ENCODE measurements at places on chromosomes 3 and 15.

GRCh38 chr15:58447271-58448010, 15.7 kb downstream of the LIPC start:
- peak; percentile 34 for DNase-seq

GRCh38 chr3:197003461-197004385, 25.9 kb downstream of the MELTF start:
- DNase-seq = no peak

DNA sequence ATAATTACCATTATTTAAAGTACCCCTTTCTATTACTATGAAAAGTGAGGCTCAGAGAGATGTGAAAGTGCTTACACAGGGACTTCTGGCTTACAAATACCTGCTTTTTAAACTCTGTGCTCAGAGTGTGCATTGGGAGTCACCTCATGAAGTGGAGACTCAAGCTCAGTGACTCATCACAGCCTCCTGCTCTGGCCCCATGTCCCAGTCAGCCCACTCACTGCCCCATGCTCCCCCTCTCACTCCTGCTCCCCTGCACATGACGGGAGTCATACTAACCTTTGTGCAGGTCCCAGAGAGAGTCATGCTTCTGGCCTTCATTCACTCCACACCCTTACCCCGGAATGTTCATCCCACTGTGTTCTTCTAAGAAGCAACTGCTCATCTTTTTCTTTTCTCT, 20.2 kb downstream of the CCR1 start:
- no peak for DNase-seq

GRCh38 chr3:127637546-127637945, 8.6 kb downstream of the PODXL2 start:
- DNase-seq = no peak

DNA sequence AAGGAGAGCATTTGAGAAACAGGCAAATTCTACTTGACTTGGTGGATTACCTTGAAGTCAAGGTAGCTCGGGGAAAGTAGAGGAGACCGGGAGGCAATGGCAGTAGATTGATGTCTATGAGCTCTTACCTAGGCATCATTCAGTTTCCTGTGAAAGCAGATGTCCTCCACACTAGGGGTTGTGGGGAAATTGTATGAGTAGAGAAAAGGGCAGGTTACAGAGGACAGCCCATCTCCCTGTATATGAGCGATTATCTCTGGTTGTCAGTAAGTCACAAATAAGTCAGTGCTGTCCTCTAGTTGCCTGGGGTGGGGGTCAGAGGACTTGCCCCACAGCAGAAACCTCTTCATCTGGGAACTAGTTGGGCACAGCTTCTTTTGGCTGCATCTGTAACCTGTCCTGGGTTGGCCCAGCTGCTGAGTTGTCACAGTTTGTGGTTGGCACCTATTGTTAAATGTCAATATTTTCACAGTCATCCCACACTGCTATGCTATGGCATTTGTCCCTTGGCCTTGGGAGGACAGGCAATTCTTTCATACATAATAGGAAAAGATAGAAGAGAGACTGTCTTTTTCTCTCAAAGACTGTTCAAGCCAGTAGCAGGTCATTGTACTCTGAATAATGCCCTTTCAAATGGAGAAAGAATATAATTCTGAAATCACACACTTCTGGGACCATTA, 53.6 kb upstream of the LRRFIP2 start:
- DNase-seq = no peak

GRCh38 chr15:52171807-52172206, 19.4 kb downstream of the GNB5 start:
- DNase-seq = no peak

GRCh38 chr3:22360970-22361369, 610.0 kb upstream of the ZNF385D start:
- no peak for DNase-seq

- no peak for DNase-seq
Measured at GRCh38 chr15:55590788-55591187, 2.6 kb upstream of the PYGO1 start.

GRCh38 chr3:141360888-141361598, 7.3 kb upstream of the ZBTB38 start:
- no peak for DNase-seq

DNA sequence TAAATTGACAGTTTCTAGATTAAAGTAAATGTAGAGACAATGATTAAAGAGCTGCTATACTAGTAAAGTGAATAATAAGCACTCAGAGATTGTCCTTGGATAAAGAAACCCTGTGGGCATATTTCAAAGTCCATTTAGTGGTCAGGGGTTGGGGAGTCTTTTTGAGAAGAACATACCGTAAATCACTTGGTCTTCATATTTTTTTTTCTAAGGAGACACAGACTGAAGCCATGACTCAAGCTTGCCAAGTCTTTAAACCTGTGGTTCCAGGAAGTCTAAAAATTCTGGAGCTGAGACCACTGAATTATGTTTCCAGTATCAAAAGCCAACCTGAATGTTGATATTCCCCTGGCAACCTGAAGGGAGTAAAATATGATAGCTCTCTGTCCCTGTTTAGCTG, 171.0 kb downstream of the TPRG1 start:
- DNase-seq = no peak

- DNase-seq = no peak
Measured at GRCh38 chr15:99963976-99964375, 230.7 kb upstream of the LYSMD4 start.

DNA sequence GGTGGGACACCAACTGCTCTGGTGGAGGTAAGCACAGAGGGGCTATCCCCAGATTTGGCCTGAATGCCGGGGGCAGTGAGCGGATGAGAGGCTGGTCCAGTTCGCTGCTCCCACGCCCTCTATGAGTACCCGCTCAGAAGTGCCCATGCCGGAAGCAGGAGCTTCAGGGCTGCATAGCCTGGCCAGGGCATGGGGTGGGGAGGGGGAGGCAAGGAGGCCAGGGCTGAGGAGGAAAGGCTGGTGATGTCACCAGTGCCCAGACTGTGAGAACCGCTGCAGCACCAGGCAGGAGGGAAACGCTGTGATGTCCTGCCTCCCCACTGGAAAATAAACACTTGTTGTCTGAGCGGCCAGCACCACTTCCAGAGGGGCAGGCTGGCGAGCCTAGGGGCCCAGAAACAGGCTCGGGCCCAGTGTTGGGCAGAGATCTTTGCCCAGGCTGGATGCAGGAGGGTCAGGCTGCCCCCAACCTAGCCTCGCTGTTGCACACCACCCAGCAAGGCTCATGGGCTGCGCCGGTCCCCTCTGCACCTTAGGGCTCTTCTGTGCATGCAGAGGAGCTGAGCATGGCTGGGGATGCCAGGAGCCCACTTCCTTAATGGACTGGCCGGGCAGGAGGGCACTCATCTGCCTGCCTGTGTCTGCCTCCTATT, 10.9 kb upstream of the DLL4 start:
- no peak for DNase-seq

DNA sequence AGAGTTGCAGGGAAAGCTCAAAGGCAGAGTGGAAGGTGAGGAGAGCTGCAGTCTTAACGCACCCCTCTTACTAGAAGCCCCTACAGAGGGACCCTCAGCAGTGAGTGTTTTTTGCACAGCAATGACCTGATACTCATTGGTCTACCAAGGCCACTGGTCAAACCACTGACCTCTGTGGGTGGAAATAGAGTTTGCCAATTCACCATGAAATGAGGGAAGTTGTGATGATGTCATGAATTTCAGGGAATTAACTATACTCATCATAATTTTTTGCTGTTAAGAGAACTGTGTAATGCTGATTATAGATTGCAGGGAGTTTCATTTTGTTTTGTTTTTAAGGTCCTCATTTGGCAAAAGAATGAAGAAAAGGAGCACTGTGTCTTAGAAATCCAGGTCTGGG, 101.7 kb upstream of the SMAD3 start:
- DNase-seq = no peak

DNA sequence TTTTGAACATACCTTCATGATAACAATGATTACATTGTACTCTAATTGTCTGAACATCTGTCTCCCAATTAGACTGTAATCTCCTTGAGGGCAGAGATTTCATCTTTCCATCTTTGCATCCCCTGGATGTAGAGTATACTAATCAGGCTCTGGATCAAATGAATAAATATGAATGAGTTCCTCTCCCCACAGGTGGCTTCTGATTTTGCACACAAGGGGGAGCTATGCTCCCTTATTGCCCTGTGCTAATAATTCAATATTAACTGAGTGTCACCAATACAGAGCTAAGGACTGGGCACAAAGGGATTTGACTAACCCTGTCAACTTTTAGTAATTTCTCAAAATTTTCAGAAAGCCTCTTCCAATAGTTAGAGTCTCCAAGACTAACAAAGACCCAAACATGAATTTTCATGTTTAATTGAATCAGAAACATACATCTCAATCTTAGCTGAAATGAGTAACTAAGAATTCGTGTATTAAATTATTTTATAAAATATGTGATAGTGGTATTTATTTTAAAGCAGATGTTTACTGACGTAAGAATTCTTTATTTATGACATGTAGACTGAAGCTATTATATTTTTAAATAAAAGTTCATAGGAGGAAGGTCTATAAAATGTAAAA, 3.0 kb downstream of the DUOXA1 start:
- DNase-seq = no peak

- no peak for DNase-seq
Measured at GRCh38 chr15:85986741-85987140, 92.9 kb upstream of the AGBL1 start.

- DNase-seq = no peak
Measured at GRCh38 chr3:156728267-156728985, 54.0 kb downstream of the TIPARP start.

- no peak for DNase-seq
Measured at GRCh38 chr3:195128255-195129071, 142.5 kb downstream of the XXYLT1 start.

- no peak for DNase-seq
Measured at GRCh38 chr3:150216041-150216811, 191.9 kb upstream of the TSC22D2 start.

- no peak for DNase-seq
Measured at GRCh38 chr15:67042551-67043142, 22.8 kb upstream of the SMAD3 start.

DNA sequence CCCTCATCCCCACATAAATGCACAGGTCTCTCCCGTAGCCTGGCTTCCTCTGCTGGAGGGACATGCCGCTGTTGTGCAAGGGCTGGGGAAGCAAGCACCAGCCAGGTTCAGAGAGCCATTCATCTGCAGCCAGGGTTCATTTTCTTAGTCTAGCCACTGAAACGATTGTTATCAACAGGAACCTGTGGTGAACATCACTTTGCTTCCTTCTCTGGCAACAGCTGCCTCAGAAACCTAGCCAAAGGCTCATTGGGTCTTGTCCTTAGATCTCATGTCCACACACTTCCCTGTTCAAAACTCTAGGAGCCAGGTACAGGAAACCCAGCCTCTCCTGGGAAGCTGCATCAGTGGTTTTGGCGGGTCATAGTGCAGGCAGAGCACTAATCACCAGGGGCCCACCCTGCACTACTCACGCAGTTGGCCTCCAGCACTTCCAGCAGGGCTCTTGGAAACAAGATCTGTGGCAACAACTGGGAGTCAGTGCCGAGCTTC, 47.0 kb downstream of the OXNAD1 start:
- DNase-seq = no peak

GRCh38 chr3:45978006-45978761, 17.4 kb downstream of the FYCO1 start:
- DNase-seq = no peak

DNA sequence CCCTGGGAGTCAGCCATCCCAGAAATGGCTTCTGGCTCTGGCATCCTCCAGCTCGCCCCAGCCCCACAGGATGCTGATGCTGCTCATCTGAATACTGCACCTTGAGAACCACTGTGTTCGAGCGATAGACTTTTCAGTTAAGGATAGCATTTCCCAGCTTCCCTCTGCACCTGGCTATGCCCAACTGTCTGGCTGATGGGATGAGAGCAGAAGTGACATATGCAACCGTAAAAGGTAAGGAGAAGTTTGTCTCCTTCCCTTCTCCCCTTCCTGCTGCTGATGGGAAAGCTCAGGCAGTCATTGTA, 9.7 kb upstream of the HHATL start:
- DNase-seq = no peak

DNA sequence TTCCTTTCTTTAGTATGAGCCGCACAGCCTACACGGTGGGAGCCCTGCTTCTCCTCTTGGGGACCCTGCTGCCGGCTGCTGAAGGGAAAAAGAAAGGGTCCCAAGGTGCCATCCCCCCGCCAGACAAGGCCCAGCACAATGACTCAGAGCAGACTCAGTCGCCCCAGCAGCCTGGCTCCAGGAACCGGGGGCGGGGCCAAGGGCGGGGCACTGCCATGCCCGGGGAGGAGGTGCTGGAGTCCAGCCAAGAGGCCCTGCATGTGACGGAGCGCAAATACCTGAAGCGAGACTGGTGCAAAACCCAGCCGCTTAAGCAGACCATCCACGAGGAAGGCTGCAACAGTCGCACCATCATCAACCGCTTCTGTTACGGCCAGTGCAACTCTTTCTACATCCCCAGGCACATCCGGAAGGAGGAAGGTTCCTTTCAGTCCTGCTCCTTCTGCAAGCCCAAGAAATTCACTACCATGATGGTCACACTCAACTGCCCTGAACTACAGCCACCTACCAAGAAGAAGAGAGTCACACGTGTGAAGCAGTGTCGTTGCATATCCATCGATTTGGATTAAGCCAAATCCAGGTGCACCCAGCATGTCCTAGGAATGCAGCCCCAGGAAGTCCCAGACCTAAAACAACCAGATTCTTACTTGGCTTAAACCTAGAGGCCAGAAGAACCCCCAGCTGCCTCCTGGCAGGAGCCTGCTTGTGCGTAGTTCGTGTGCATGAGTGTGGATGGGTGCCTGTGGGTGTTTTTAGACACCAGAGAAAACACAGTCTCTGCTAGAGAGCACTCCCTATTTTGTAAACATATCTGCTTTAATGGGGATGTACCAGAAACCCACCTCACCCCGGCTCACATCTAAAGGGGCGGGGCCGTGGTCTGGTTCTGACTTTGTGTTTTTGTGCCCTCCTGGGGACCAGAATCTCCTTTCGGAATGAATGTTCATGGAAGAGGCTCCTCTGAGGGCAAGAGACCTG, 13.2 kb downstream of the GREM1 start:
- DNase-seq = no peak

GRCh38 chr15:39651295-39651694, 70.4 kb downstream of the THBS1 start:
- no peak for DNase-seq

DNA sequence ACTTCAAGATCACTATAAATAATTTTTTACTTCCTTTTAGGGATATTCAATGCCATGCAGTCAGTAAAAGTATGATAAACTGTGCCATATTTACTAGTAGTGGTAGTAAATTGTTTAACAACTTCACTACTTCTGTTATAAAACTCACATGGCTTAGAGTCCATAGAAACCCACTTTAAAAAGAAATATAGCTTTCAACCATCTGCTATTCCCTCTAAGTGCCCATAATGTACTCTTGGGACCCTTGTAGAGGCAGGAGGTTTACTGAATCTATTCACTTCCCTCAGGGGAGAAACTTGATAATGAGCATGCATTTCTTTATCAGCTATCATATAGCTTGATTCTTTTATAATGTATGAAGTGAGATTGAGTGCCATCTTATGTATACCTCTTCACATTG, 1448.4 kb upstream of the ALCAM start:
- DNase-seq = no peak

GRCh38 chr3:31908391-31909097, 72.5 kb downstream of the OSBPL10 start:
- peak; percentile 16 for DNase-seq

Measured in glomerular endothelial cell (primary cell).